ENCODE measurements at places on chromosomes 5 and 9.

DNA sequence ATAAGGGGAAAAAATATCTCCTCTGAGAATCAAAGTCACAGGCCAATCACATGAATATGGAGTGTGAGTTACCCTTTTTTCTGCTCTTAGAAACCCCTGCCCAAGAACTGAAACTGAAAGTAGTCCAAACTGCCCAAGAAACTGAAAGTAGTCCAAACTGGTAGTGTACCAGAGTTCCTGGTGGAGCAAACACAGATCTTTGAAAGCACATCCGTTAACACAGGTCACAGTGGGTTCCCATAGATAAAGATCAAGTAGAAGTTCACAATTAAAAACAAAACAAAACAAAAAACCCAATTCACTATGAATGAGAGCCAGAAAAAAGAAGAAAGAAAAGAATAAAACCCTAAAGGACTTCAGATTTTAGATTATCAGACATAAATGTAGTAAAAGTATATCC is 332.4 kb upstream of the EFNA5 start:
- no peak for DNase-seq

GRCh38 chr5:153498516-153498915 is 8.0 kb downstream of the GRIA1 start:
- DNase-seq = no peak

DNA sequence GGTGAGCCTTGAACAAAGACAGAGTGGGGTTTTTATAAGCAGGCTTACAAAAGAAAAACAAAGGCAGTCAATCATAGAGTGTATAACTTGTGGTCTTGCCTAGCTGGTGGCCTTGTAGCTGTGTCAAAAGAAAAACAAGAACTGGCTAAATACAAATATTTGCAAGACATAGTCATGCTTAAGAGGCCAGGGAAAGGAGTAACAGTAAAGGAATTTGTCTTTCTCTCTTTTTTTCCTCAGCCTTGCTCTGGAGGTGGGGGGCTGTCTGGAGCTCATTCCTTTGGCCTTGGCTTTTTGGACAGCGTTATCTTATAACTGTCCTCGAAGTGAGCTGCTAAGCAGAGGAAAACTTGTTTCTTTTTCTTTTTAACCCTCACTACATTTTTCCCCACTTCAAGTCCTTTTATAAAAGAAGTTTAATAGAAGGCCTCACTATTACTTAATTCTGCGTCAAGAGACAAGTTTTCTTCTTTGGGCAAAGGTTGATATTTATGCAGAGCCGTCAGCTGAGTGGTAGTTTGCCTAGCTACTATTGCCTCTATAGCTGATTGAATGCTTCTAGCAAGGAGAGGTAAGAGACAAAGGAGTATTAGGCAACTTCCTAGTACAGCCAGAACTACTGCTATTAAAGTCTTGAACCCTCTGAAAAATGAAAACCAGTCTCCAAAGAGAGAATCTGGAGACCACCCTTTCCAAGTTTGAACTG is 14.3 kb downstream of the CEL start:
- no peak for DNase-seq

DNA sequence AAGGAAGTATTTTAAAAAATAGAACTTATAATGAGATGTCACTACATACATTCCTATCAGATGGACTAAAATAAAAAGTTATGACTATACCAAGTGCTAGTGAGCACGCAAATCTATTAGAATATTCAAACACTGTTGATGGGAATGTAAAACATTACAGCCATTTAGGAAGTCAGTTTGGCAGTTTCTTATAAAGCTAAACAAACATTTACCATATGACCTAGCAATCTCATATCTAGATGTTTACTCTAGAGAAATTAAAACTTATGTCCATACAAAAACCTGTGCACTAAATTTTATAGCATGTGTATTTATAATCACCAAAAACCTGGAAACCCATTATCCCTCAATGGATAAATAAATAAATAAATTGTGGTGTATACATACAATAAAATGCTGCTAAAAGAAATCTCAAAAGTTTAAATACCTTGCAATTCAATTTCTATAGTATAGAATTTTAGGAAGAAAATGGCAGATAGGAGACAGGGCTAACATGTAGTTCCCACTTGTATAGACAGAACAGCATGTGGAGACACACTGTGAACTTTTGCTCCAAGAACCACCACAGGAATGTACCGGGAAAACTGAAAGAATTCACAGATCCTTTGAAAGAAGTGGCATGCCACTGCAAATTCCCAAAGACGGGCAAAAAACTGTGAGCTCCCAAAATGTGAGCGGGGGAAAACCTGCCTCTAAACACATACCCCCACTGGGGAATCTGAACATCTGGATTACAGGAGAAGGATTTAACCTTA is 174.6 kb upstream of the SPEF2 start:
- DNase-seq = no peak

GRCh38 chr5:158384535-158385481 is 525.9 kb upstream of the CLINT1 start:
- DNase-seq = no peak

GRCh38 chr9:125650271-125650737 is 56.7 kb downstream of the MAPKAP1 start:
- DNase-seq = no peak

- no peak for DNase-seq
These were observed 573.6 kb upstream of the ARRDC3 start for GRCh38 chr5:91956738-91957137.

- no peak for DNase-seq
These were observed 33.0 kb upstream of the MAP1B start for GRCh38 chr5:72074251-72074650.

- DNase-seq = no peak
These were observed 41.7 kb downstream of the ACTL7B start for GRCh38 chr9:108813951-108814601.

GRCh38 chr5:88691945-88692868 is 190.8 kb downstream of the MEF2C start:
- no peak for DNase-seq

GRCh38 chr5:62183727-62184126 is 122.3 kb upstream of the KIF2A start:
- DNase-seq = no peak
